ENCODE measurements at places on chromosomes 2 and 18.

GRCh38 chr2:241366678-241367077, 10.6 kb downstream of the FARP2 start:
- peak; percentile 34 for DNase-seq

DNA sequence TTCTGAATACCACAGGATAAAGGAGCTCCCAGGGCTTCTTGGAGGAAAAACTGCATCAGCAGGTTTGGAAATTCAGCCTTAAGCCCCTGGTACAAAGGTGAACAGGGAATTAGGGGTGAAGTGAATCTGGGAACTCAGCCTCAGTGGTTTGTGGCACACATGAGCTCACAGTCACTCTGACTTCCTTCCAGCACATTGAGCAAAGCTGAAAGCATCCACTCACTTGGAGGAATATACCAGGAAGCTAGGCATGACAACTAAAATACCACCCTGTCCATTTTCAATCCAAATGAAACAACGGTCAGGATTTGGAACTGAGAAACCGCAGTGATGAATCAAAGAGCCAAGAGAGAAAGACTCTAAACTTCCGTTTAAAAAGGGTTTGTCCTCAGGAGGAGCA, 216.1 kb downstream of the ICOS start:
- no peak for DNase-seq

DNA sequence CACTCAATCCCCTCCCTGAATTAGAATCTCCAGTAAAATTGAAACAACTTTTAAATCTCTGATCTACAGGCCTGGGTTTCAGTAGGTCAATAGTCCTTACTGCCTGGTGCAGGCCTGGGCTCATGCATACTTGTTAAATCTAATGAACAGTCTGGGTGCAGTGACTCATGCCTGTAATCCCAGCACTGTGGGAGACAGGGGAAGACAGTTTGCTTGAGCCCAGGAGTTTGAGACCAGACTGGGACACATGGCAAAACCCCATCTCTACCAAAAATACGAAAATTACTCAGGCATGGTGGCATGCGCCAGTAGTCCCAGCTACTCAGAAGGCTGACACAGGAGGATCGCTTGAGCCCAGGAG, 94.7 kb upstream of the SP3 start:
- peak; percentile 72 for DNase-seq

GRCh38 chr18:79259218-79259617, 136.5 kb upstream of the NFATC1 start:
- DNase-seq: no peak

- no peak for DNase-seq
Observed at GRCh38 chr2:135768863-135769262, 27.2 kb downstream of the UBXN4 start.

DNA sequence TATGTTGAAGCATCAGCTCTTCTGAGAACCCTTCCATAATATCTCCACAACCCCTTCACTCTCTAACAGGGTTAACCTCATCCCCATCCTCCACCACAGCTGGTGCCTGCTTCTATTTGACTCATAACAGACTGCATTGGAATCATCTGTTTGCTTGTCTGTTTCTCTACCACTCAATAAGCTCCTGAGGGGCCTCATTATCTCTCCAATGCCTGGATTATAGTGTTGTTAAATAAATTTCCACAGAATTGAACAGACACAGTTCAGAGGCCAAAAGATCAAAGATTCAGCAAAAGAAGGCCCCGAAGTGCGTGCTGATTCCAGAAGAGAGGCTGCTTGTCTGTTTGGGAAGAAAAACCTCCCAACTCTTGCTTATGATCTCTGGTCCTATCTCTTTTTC, 33.7 kb upstream of the FAM98A start:
- DNase-seq: peak; percentile 2
